AML-193 (cell line): ENCODE measurements at places on chromosomes 6 and 20.

- no peak for DNase-seq
These were observed 53.9 kb downstream of the DHX35 start for GRCh38 chr20:39016041-39016440.

GRCh38 chr20:33811776-33812151 lies 616 bp downstream of the CHMP4B start:
- no peak for DNase-seq

- DNase-seq: peak; percentile 86
These were observed 11.0 kb downstream of the UNC5CL start for GRCh38 chr6:41027799-41028560.

GRCh38 chr6:137432054-137432611 lies 62.1 kb downstream of the OLIG3 start:
- no peak for DNase-seq

GRCh38 chr20:62522748-62523396 lies 47.1 kb upstream of the GATA5 start:
- DNase-seq: no peak

GRCh38 chr6:139650941-139651340 lies 276.5 kb upstream of the CITED2 start:
- DNase-seq: no peak

- no peak for DNase-seq
These were observed 134.1 kb downstream of the CD109 start for GRCh38 chr6:73830119-73830518.

DNA sequence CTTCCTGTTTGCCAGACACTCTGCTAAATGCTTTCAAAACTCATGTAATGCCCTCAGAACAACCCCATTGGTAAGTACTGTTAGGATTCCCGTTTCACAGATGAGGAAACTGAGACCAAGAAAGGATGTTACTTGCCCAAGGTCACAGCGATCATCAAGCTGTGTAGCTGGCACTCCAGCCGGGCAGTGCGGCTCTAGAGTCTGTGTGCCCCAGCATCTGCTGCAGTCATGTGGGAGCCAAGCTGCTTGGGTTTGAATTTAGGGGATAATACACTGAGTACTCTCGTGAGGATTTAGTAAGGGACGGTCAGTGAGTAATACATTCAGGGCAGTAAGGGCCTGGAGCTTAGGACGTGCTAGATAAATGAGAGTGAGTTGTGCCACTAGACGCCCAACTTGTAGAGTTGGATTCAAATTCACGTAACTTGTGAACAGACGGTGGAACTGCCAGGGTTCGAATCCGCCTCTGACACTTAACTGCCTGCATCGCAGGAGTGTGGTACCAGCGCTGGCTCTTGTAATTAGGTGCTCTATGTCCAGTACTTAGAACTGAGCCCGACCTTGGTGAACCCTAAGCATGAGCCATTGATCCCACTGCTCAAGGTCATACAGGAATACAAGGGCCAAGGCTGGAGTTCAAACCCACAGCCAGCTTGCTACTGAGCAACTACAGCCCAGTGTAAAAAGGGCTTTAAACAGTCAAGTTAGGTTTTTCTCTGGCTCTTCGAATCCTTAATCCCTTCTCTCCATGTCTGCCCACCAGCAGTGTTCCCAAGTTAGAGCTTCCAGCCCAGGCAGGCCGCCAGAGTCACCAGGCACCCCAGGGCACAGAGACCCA lies 70.2 kb downstream of the EYA2 start:
- no peak for DNase-seq

GRCh38 chr6:75673884-75674283 lies 72.2 kb downstream of the SENP6 start:
- no peak for DNase-seq

GRCh38 chr6:124962639-124963415 lies 590 bp downstream of the RNF217 start:
- DNase-seq: no peak

- DNase-seq: no peak
These were observed 78.7 kb downstream of the SLC2A10 start for GRCh38 chr20:46787991-46788762.

GRCh38 chr6:157066781-157067491 lies 256.4 kb downstream of the TMEM242 start:
- no peak for DNase-seq
